ENCODE measurements at places on chromosomes 6 and 20.

DNA sequence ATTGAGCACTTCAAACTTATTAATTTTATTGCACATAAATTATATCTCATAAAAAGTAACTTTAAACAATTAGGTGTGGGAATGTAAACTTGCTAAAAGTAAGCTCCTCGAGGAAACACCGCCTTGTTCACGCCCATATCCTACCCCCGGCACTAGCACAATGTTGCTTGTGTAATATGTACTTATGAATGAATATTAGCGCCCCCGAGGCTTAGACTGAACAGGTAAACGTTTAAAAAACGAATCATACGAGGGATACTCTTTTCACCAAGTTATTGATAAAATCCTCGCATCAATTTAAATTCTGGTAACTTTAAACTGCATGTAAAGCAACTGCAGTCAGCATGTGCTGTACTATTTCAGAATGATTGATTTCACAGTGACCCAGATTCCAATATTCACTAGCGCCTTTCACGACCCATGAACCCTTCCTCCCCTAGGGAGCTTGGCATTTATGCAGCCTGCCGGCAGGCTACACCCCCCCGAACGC lies 637 bp downstream of the TFB1M start:
- peak; percentile 44 for DNase-seq

DNA sequence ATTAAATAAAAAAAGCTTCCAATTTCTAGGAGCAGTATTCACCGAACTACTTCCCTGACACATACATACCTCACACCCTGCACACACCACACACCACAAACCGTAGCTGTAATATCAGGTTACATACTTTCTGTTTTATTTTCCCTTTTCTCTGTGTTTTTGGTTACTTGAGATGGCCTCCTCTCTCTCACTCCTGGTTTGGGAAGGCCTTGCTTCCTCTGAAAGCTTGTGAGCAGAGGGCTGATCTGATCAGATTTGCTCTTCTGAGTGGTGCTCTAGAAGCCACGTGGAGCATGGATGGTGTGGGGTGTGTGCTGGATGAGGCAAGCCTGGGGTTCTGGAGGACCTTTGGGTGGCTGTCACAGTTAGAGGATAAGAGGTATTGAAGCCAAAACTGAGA lies 20.9 kb downstream of the UTRN start:
- no peak for DNase-seq

- DNase-seq = no peak
These were observed 35.7 kb downstream of the TSPYL4 start for GRCh38 chr6:116218172-116218633.

- no peak for DNase-seq
These were observed 129.6 kb downstream of the ZDHHC14 start for GRCh38 chr6:157510323-157511188.

GRCh38 chr6:166344240-166344639 lies 1.9 kb upstream of the SFT2D1 start:
- DNase-seq = no peak

- no peak for DNase-seq
These were observed 32.4 kb upstream of the RPP40 start for GRCh38 chr6:5036269-5036668.

DNA sequence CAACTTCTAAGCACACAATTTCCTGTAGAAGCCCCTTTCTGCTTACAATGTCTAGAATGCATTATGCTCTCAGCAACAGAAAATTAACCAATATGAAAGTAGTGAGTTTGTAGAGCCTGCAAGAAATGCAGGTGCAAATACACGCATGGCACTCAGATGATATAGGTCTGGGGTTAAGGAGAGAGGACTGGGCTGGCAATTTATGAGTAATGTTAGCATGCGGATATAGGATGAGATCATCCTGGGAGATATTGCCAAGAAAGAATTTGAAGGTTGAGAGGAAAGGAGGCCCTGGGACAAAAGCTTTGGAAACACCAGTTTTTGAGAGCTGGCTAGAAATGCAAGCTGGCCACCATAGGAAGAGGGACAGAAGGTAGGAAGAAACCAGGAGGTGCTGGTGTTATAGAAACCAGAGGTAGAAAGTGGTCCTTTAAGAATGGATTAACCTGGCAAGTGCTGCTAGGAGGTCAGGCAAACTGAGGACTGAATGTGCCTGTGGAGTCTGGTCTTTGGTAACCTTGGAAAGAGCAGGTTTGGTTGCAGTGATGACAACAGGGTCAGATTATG lies 183.2 kb upstream of the MYLIP start:
- DNase-seq = no peak

GRCh38 chr6:117989086-117989485 lies 82.0 kb downstream of the SLC35F1 start:
- DNase-seq = no peak

DNA sequence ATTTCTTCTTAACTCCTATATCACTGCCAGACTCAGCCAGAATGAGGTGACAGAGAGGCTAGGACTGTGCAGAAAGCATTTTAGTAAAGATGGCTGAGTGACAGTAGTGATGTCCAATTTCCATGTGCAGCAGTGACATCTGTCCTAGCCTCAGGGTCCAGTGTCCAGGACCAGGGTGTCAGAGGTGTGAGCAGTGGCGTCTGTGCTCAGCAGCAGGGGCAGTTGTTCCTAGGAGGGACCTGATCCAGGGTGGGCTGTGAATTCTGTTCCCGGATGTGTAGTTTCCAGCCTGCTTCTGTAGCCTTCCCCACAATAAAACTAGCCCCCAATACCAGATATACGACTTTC lies 6.0 kb downstream of the HLA-B start:
- DNase-seq = no peak

- DNase-seq = no peak
These were observed 163.9 kb upstream of the STXBP5 start for GRCh38 chr6:147040121-147040910.

DNA sequence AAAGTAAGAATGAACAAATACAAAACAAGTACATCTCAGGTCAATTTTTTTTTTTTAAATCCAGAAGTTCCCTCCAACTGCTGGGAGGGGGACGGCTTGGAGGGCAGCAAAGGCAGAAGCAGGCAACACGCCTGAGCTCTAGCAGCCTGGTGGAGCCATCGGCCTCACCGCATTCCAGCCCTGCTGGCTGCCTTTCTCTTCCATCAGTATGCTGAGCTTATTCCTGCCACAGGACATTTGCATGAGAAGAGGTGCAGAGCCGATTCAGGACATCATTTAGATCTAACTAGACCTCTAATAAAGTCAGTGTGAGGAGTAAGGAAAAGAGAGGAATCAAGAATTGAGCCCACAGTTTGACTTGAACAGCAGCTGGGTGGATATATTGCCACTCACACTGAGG lies 318.8 kb downstream of the ZFAND3 start:
- DNase-seq = no peak

All from stimulated activated CD4-positive, alpha-beta T cell treated with anti-CD3 and anti-CD28 coated beads, Interleukin-4, amount 100 ng/mL, for 48 hours (primary cell).